ENCODE measurements at places on chromosomes 11 and 22.

GRCh38 chr11:23406131-23406819 is 546.0 kb upstream of the CCDC179 start:
- DNase-seq: no peak

- no peak for DNase-seq
Observed at GRCh38 chr11:95163106-95163505, 67.9 kb downstream of the SESN3 start.

GRCh38 chr11:16000065-16000464 is 356.3 kb downstream of the SOX6 start:
- no peak for DNase-seq

GRCh38 chr11:124891373-124891861 is 6.2 kb downstream of the ROBO4 start:
- DNase-seq: no peak

DNA sequence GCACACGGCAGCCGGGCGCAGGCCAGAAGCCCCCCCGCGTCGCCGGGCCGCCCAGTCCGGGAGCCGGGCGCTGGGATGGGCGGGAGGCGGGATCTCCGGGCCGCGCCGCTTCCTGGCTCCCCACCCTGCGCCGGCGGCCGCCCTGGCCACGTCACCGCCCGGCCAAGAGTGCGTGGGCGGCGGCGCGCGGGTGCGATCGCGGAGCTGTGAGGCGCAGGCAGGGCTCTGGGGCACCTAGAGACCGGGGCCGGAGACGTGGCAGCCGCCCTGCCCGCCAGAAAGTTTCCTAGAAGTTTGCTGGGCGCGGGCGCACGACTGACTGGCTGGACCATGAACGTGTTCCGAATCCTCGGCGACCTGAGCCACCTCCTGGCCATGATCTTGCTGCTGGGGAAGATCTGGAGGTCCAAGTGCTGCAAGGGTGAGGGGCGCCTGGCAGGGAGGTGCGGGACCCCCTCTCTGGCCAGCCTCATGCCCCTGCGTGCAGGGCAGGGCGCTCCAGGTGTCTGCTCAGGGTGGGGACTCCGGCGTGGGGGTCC is at the start of gene KDELR3:
TSS of gene KDELR3 (plus strand) at position 193 of the 539 bp plus-strand sequence. CDS start at position 331, 138 bp downstream.
- DNase-seq: no peak

- DNase-seq: no peak
Observed at GRCh38 chr22:50517495-50518260, 7.7 kb downstream of the SCO2 start.

- no peak for DNase-seq
Observed at GRCh38 chr22:30662040-30662439, 5.6 kb downstream of the DUSP18 start.

DNA sequence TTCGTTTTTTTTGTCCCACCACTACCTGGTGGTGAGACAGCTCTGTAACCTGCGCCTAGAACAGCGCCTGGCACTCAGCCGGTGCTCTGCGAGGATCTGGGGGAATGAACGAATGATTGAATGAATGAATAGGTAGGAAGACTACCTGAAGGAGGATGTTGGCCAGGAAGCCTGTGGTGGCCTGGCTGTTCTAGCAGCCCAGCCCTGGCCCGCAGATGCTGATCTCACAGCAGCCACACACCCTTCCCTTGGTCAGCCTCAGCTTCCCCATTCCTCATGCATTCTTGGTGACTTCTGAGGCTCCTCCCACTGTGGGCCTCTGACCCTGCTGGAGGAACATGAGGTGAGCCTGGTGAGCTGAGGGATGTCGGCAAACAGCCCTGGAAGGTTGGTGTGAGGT is 3.7 kb downstream of the TRPM5 start:
- no peak for DNase-seq

- DNase-seq: no peak
Observed at GRCh38 chr11:61923166-61924063, 6.0 kb upstream of the RAB3IL1 start.

Measured in neural crest cell (in vitro differentiated cells).